NCI-H1436 (cell line): ENCODE measurements at places on chromosomes 3 and 15.
A peak's percentile ranks its signal among the peaks of the same experiment; 100 is the strongest.

DNA sequence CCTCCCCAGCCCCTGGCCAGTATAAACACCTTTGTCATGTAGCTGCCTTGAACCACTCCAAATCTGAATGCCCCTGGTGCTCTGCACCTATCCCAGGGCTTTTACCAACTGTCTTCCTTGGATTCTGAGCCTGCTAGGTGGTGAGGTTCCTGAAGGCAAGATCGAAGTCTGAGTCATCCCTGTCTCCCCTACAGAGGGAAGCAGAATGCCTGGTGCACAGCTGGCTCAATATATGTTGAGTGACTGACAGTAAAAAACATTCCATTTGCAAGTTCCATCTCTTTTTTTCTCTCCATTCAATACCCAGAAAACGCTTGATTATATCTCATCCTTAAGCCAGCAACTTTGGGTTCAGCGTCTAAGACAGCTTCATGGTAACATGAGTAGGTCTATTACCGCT lies 24.7 kb downstream of the SLC24A1 start:
- no peak for DNase-seq

DNA sequence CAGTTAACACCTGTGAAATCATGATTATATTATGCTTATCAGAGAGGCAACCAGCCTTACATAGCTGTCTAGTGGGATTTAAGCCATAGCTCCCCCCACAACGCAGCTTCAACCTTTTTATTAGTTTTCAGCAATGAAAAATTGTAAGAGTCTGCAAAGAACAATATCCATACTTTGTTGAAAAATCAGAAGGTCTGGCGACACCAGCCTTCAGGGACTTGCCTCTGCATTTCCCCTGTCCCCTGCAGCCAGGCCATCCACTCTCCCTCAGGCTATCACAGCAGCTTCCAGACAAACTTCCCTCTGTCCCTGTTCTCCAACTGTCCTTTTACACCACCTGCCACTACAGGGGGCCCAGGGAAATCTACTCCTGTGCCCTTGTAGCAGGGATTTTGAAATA lies 59.9 kb downstream of the SSUH2 start:
- no peak for DNase-seq

DNA sequence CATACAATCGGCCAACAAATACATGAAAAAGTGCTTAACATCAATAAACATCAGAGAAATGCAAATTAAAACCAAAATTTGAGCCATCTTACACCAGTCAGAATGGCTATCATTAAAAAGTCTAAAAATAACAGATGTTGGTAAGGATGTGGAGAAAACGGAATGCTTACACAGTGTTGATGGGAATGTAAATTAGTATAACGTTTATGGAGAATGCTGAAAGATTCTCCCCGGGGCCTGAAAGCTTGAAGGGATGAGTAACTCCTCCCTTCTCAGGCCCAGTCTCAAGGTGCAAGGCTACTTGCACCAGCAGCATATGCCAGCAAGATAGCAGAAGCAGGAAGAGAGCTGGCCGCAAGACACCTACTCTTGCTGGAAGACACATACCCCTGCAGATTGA lies 123.7 kb upstream of the NLGN1 start:
- no peak for DNase-seq

DNA sequence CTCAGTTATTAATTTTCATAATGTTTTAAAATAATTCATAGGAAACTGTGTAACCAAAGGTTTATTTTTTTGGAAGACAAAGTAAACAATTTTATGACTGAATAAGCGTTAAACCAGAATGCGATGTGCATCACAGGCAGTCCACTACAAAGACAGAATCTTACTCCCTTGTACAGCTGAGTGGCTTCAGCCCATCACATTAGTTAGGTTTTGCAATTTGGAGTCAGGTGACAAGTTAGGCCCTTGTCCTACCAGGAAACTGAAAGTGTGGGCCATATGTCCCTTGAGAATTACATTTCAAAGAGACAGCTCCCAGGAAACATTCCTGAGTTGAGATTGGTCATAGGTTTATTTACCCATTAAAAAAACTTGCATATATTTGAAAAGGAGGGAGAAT lies 156.3 kb downstream of the MEX3B start:
- no peak for DNase-seq

DNA sequence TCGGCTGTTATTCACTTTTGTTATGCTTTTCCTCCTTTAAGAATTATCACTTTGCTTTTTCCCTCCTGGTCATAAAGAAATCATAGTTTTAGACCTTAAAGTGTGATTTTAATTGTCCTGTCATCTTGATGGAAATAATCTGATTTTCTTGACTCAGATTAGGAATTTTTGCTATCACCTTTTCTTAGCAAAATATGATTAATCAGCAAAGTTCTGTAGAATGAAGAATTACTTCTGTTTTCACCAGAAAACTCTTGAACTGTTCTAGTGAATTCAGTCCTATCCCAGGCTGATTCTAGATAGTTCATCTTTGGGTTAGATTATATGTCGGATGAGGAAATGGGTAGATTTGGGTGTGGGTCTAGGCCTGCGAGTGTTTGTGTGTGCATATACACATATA lies 12.2 kb downstream of the CMSS1 start:
- no peak for DNase-seq

- no peak for DNase-seq
Observed at GRCh38 chr3:58210761-58211460, at the start of gene DNASE1L3. DNASE1L3 (minus strand) TSS chr3:58210972; CDS start chr3:58210906, 66 bp downstream.

DNA sequence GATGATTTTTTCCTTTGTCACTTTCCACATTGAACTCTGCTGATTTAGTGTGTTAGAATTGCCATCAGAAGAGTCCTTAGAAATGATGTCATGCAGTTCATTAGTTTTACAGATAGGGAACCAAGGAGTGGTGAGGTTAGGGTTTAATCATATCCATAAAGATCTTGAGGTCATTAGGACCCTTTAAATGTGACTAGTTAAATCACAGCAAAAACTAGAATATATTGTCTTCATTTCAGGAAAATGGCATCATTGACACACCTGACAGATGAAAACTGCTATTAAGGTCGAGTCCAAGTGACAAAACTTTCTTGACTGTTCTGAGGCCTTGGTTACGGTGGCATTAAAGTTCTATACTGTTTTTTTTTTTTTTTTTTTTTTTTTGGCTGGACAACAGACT lies 50.5 kb downstream of the MBNL1 start:
- DNase-seq = no peak

- DNase-seq = no peak
Observed at GRCh38 chr15:100959066-100960050, 40.2 kb downstream of the LRRK1 start.

DNA sequence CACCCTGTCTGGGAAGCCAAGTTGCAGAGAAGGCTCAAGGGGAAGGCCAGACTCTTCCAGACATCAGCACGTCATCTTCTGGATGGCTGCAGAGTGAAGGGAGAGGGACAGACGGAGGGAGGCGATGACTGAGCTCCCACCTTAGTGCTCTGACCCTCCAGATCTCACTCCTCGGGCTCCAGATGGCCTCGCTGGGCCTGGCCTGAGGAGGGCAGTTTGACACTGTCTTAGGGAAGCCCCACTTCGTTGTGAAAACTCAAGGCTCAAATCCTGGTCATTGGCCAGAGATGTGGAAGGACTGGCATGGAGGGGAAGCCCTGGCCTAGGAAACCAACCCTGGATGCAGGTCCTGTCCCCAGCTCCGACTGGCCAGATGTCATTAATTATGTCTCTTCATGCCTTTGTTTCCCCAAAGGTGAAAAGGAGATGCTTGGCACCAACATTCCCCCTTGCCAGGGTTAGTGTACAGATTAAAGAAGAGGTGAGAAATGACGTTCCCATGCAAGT lies 70.4 kb downstream of the ADCY5 start:
- DNase-seq = no peak

GRCh38 chr3:43448098-43448497 lies 161.8 kb downstream of the SNRK start:
- no peak for DNase-seq

DNA sequence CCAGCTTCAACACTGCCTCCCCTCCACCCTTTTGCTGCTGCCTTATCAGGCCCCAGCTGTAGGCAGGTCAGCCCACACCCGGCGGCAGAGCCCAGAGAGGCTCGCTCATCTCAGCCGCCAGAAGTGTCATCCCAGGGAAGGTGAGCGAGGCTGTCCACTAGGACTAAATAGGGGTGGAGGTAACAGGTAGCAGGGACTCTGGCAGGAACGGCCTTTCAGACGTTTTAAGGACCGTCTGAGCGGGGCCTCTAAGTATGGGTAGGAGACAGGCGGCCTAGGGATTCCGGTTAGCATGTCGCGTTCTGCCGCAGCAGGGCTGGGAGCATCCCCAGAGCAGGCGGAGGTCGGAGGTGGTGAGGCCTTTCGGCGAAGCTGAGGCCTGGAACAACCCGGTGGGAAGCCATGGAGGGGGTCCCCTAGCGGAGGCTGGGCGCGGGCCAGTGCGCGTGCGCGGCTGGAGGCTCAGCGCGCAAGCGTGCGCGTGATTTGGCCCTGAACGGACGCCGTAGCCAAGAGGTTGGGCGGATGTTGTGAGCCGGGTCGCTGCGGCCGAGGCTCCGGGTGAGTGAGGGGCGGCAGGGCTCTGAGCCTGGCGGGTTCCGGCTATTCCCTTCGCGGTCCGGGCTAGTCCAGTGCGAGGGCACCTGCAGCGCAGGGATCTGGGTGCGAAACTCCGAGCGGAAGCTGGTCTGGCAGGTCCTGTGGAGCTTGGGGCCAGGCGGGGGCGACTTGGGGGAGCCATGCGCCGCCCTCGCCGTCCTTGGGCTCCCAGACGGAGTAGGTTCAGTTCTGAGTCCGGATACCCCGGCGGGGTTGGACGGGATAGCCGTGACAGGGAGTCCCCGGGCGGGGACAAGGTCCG lies at the start of the genes MST1 and RNF123:
MST1 (minus strand) TSS at position 429 of the 862 bp plus-strand sequence. CDS start 783 bp downstream, outside the sequence.
RNF123 (plus strand) TSS at position 512 of the 862 bp plus-strand sequence. CDS start 1,609 bp downstream, outside the sequence.
- no peak for DNase-seq

- DNase-seq = no peak
Observed at GRCh38 chr15:80423215-80423614, 19.0 kb downstream of the ARNT2 start.

GRCh38 chr15:93670931-93671330 lies 560.4 kb upstream of the MCTP2 start:
- DNase-seq = no peak

DNA sequence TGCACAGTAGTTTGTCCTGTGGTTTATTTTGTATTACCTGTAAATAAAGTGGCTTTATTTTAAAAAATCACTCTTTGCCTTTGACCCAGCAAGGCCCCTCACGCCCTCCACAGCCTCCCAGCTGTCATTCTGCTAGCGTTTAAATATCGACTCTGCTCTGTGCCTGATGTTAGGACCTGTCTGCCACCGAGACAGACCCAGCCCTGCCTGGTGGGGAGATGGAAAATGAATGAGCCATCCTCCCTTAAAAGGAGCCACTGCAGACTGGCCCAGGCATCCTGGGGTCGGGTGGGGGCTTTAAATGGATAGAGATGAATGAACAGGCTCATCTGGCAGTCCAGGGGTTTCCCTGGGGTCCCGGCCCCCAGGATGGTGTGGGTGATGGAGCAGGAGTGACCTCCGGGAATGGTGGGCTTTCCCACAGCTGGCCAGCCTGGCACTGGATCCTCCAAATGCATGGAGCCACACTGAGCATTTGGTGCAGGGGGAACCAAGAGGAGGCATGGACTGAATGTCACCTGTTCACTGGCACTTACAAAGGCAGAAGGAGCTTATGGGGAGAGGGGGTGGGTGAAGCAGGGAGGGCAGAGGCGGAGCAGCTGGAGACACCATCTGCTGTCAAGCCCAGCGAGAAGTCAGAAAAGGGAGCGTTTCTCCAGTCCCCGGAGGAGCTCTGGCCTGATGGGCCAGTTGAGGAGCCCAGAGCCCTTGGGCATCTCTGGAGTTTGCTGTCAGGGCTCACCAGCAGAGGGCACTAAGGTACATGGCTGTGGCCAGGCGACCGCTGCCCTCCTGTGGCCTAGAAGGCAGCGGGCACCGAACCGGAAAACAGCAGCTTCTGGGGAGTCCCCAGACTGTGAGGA lies 11.9 kb downstream of the GRM2 start:
- DNase-seq = no peak

DNA sequence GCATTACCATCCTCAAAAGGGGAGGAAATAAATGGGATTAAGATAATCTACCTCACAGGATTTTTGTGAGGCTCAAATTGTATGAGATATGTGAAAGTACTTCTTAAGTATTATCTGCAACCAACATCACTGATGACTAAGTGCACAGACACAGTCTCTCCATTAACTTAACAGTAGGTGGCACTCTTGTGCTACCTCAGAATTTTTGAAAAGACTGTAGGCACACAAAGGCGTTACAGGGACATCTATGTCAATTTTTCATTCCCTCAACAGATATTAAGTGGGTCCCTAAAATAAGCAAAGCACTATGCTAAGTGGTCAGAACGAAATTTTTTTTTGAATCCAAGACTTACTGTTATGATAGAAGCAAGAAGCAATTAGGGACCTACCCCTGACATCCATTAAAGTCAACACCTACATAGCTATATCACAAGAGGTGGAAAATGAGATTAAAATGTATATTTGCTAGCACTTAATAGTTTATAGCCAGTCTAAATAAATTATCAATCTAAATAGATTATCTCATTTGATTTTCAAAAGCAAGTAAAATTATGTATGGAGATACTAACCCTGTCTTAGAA lies 52.9 kb downstream of the RYK start:
- DNase-seq = peak; percentile 32
